ENCODE measurements at places on chromosomes 7 and 10.

DNA sequence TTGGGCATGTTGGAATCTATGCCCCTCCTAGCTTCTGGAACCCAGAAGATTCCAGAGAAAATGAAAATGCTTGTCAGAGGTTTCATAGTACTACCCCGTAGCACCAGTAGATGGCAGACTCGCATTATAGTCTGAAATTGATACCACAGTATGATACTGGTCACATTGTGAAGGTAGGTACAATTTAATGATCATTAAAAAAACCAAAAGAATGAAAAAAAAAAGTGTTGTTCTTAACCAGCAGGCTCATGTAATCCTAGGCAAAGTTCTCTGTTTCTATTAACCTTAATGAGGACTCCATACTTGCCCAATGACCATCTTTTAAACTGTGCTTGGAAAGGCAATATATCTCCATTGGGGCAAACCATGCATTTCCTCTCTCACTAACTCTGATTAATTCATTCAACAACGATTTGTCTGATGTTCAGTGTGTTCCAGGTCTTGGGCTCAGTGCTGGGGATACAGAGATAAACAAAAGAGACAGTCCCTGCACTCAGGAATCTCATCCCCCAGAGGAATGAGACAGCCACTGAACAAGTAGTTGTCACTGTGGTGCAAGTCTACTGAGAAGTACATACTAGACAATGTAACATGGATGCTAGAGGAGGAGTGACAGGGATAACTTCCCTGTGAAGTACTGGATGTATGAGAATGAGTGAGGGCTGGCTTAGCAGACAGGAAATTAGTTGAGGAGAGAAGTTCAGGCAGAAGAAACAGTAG lies 223.5 kb upstream of the PHYHIPL start:
- DNase-seq: no peak

- DNase-seq: no peak
Measured at GRCh38 chr10:121516093-121516865, 82.0 kb downstream of the FGFR2 start.

- DNase-seq: no peak
Measured at GRCh38 chr10:87658321-87658795, 1.3 kb upstream of the PAPSS2 start.

DNA sequence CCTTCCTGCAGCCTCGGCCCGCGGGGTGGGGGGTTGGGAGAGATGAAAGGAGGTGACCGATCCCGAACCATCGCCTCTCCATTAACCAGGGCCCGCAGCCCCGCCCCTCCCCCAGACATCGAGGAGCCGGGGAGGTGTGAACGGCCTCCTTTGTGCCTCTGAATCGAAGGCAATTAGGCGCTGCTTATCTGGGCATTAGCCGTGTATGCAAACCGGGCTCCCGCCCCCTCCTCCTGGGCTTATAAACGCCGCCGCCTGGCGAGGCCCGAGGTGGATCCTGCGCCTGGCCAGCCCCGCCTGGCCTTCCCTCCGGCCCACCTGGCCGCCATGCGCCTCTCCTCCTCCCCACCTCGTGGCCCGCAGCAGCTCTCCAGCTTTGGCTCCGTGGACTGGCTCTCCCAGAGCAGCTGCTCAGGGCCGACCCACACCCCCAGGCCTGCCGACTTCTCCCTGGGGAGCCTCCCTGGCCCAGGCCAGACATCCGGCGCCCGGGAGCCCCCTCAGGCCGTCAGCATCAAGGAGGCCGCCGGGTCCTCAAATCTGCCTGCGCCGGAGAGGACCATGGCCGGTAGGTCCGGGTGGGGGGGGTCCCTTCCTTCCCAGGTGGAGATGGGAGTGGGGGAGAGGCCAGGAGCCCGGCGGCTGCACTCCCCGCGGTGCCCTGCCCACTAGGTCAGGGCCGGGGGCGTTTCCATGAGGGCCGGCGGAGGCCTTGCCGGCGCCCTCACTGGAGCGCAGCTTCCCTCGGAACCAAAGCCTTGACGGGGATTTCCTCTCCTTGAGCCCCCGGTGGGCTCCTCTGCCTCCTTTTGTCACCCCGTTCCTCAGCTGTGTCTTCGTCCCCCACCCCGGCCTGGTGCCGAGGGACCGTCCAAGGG lies at the start of gene VENTX:
VENTX (plus strand) TSS at position 268 of the 878 bp plus-strand sequence; CDS start at position 328, 60 bp downstream.
- no peak for DNase-seq

- no peak for DNase-seq
Measured at GRCh38 chr10:114432566-114433093, 28.3 kb upstream of the AFAP1L2 start.

DNA sequence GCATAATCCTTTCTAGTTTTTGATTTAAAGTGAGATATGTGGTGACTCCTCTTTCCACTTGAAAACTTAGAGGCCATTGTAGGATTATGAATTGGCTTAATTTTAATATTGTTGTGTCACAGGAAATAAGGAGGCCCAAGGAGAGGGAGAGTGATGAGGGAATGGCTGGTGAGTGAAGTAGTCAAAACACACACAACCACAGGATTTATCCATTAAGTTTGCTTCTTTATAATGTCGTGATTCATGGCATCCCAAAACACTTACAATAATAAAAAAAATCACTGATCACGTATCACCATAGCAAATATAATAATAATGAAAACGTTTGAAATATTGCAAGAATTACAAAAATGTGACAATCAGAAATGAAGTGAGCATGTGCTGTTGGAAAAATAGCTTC lies 1215.5 kb upstream of the LRRTM3 start:
- no peak for DNase-seq

- DNase-seq: no peak
Measured at GRCh38 chr7:134552105-134552504, 3.2 kb downstream of the AKR1B15 start.

DNA sequence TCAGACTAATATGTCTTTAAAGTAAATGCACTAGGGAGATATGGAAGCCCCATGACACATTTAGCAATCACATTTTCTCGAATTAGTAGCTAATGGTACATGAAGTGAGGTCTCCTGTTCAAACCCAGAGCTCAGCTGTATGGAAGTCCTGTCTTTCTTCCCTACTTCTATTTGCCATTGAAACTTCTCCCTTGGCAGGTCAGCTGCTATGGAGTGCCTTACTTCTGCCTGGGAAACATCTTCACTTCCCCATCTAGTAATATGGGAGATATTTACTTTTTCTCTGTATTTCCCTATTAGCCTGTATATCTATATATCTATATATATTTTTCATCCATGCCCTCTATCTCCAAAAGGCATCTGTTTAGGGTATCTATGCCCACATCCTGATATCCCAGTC lies 225.3 kb upstream of the INHBA start:
- DNase-seq: no peak

- no peak for DNase-seq
Measured at GRCh38 chr7:90267263-90267858, 22.4 kb downstream of the CFAP69 start.

DNA sequence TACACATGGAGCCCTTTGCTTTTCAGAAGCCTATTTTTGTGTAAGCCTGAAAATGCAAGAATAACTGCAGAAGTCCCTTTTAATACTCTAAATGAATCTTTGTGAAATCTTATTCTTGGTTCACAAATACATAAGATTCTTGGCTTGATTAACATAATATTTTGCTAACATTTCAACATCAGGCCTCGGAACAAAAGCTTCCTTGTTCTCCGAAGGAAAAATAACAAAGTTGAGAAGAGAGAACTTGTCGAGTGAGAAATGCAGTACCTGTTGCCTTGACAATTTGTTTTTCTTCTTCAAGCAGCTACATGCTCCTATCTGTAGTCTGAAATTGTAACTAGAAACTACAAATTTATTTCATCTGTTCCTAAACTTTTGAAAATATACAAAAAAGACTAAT lies 8.5 kb downstream of the NT5C2 start:
- peak; percentile 56 for DNase-seq

DNA sequence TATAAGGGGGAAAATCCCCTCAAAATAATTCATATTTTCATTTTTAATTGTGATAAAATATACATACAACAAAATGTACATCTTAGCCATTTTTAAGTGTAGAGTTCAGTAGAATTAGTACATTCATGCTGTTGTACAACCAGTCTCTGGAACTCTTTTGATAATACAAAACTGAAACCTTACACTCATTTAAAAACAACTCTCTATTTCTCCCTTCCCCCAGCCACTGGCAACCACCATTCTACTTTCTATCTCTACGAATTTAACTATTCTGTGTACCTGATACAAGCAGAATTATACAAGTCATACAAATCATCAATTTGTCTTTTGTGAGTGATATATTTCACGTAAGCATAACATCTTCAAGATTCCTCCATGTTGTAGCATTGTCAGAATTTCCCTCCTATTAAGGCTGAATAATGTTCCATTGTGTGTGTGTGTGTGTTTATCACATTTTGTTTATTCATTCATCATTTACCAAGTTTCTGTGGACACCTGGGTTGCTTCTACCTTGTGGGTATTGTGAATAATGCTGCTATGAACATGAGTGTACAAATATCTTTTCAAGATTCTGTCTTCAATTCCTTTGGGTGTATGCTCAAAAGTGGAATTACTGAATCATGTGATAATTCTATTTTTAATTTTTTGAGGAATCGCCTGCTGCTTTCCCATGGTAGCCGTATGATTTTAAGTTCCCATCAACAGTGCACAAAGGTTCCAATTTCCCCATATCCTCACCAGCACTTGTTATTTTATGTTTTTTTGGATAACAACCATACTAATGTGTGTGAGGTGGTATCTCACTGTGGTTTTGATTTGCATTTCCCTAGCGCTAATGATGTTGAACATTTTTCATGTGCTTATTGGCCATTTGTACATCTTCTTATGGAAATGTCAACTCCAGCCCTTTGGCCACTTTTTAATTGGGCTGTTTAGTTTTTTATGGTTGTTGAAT lies 4.7 kb upstream of the EBLN1 start:
- DNase-seq: no peak

DNA sequence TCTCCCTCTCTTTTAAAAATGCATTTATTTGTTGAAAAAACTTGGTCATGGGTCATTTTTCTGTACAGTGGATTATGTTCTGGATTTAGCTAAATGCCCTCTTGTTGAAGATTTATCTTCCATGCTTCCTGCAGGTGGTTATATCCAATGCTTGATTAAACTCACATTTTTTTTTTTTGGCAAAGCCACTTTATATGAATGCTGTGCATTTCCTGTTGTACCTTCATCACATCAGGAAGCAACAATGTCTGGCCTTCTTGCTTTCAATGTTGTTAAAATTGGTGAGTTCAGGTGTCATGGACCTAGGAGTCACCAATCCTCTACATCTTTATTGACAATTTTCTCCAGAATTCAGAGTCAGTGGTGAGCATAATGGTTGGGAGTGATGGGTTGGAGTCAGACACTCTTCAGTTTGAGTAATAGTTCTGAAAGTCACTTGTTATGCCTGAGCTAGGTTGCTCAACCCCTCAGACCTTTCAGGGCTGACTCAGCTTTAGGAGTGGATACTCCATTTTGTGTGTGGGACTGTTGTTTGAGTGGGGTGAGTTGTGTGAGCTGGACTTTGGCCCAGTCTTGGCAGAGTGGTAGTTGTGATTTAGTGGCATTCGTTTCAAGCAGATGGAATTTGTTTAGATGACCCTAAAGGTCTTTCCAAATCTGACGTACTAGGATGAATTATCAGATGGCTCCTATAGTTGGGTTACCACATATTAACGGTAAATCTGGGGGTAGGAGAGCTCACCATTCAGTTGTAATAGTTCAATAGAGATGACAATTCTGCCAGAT lies 213.5 kb upstream of the ZNF32 start:
- DNase-seq: no peak

DNA sequence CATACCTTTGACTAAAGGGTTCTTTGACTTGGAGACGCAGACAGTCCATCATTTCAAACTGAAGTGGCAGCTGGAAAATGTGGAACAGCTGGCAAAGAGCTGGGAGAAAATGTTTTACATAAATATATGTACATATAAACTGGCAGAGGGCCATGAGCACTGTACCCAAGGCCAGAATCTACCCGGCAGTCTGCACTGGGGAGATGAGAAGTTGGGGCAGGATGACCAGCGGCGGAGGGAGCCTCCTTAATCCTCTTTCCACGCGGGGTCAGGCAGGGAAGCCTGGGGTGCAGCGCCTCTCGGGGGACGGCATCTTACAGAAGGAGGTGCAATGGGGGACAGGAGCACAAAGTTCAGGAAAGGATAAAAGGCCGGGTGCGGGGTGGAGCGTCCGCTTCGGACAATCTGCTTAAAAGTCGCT lies 1.3 kb downstream of the GLI3 start:
- peak; percentile 26 for DNase-seq

DNA sequence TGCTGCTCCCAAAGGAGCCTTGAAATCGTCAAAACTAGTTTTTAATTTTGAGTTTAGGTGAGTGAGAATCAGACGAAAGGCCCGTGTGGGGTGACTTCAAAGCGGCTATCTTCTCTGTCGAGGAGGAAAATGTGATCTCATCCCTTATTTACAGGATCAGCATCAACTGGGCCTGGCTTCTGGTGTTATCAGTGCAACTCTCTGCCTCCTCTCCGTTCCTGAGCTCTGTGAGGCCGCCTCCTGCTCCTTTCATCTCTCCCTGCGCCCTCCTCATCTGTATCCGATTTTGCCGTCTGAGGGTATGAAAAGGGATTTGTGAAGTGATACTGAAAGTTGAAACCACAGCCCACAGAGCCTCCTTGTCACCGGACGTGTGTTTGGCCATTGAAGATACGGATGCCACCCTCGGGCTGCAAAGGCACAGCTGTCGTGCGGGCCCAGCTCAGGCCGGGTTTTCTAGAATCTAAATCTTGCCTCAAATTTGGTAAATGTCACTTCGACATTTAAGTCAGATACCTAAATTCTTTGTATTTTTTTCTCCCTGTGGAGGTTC lies 408.7 kb upstream of the ADARB2 start:
- no peak for DNase-seq

DNA sequence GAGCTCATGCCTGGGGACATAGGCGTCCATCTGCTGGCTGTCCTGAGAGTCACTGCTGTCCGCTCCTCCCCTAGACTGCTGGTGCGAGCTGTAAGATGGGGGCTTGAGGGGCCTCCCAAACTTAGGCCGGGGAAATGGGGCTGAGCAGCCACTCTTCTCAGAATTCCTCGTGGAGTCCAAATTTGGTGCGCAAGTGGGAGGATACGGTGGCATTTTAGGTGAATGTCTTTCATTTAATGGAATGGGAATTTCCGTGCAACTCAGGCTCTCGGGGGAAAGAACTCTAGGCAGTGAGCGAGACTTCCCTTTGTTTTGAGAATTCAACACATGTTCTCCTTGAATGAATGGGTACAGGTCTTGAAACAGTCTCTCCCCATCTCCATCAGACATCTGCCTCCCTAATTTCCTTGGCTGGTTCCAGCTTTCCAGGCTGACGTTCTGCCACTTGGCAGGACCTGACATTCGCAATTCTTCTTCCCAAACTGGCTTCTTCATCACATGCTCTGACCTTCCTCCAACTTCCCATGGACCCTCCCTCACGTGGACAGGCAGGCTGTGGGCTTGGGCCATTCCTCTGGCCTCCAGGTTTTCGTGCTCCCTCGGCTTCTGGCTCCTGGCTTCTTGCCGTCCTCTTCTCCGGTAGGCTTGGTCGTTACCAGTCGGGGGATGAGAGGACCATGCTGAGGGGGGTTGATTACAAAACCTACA lies 30.1 kb downstream of the JCAD start:
- DNase-seq: no peak

DNA sequence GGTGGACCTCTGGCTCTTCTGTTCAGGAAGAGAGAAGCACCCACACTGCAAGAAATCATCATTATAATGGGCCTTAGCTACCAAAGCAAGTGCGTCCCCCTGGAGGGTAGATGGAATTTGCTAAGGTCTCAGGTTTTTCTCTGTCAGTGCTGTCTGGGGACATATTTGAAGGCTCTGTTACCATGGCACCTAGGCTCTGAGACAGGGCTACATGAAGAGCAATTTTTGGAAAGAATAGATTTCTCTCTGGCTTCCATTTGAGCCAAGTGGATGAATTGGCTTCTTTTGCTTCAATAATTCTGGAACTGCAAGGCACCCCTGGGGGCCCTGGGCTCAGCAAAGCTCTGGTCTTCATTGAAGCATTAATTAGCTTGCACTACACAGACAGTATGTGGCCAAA lies 349.1 kb upstream of the GALNT17 start:
- no peak for DNase-seq

GRCh38 chr10:109924967-109925620 lies 1.8 kb upstream of the XPNPEP1 start:
- DNase-seq: no peak
